Large intestine (tissue), 12 donors: ENCODE measurements at places on chromosomes 5 and 9. TPM values are rescaled to one million over a fixed set of nuclear protein-coding genes. Genes with fewer than 3 reads are reported as not detected.
A peak's percentile ranks its signal among the peaks of the same experiment; 100 is the strongest.

Gene ENC1
- 122 TPM for polyA plus RNA-seq

Gene TYRP1
- 0.37 TPM for polyA plus RNA-seq

Gene PCDHB2
- 1.7 TPM for polyA plus RNA-seq

Gene CARD6
- 3.4 TPM for polyA plus RNA-seq

Gene NUTM2F
- polyA plus RNA-seq, result not detected

Gene TTLL11
- 5.0 TPM for polyA plus RNA-seq

Gene IFNA8
- polyA plus RNA-seq, result not detected

Gene PROB1
- polyA plus RNA-seq, result 2.1 TPM

Gene SLC6A18
- 0.03 TPM for polyA plus RNA-seq

Gene SPATA31A3
- polyA plus RNA-seq, result not detected

GRCh38 chr5:17258431-17258830, 41.0 kb downstream of the BASP1 start:
- no peak for DNase-seq

DNA sequence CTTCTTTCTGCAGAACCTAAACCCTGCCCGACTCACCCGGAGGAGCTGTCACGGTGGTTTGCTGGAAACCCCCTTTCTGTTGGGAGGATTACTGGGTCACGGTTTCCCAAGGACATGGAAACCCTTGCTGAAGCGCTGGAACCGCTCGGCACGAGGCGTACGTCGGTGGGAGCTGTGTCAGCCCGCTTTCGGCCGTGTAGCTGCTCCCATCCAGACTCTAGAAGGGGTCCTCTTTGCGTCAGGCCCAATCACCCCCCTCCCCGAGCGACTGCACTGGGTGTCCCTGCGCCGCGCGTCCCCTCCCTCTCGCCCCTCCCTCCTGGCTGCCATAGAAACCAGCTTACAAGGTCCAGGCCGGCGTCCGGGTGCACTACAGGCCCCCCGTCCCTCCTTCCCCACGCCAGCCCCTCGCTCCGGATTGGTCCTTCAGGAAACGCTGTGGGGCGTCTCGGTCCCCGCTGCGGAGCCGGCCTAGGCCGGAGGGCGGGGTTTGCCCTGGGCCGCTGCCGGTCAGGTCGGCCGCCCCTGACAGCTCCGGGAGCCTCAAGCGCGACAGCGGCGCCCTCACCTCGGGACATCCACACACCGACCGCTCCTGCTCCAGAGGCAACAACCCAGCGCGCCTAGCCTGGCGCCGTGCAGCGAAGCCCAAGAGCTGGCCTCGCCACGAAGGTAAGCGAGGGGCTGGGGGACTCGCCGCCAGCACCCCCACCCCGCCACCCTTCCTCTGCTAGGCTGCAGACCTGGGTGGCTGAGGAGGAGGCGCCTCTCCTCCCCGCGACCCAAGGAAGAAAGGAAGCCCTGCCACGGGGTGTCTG, at the start of gene NIM1K:
TSS of gene NIM1K (plus strand) at position 486 of the 818 bp plus-strand sequence. CDS start 53,551 bp downstream, outside the sequence.
- DNase-seq, result peak; percentile 65

GRCh38 chr9:106862110-106862820, 701 bp upstream of the ZNF462 start:
- DNase-seq, result no peak

GRCh38 chr5:37197340-37198050, 51.7 kb downstream of the CPLANE1 start:
- no peak for DNase-seq

DNA sequence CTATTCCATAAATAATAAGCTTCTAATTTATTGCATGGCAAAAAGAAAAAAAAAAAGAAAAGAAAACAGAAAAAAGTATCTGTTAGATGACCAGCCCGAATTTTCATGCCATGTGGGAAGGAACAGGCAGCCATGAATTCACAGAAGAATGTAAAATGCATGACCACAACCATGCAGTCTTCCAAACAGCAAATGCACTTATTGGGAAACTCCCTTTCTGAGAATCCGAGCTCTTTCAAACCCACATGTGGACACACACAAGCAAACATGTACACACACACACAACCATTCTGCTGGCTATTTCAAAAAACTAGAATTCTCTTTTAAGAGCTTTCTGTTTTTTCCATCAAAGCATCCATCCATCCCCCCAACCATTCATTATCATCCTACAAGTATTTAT, 236.1 kb downstream of the DNAH5 start:
- DNase-seq, result no peak

DNA sequence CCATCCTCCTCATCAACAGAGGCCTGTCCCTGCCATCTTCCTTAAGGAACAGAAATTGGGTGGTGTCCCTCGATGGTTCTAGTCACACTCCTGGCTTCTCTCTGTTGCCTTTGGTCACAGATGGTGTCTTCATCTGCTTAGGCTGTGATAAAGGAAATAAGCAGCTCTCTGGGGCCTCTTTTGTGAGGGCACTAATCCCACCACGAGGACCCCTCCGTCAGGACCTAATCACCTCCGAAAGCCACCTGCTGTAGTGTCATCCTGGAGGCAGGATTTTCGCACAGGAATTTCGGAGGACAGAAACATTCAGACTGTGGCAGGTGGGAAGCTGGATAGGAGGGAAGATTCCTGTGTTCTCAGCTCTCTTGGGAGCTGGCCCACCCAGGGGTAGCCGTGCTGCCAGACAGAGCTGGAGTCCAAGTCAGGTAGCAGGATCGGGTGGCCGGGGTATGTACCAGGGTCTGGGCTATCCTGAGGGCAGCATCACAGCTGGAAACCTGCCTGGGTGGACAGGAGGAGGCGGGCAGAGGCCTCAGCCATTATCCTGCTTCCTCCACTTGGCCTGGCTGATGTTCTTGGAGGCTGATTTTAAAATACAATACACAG, 59.5 kb downstream of the ANKRD33B start:
- no peak for DNase-seq

DNA sequence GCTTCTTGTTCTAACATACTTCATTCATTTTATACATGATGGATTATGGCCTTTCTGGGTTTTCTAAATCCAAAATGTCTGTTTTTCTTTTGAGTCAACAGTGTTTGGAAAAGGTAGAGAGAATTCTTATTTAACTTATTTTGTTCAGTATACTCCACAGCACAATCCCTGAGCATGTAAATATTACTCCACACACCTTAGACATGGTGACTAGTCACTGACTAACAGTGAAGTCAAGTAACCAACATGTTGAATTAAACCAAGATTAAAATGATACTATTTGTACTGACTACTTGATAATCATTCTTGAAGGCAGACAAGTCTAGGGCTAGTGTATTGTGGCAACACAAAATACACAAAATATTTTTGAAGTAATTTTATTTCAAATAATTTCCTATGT, 55.0 kb downstream of the HAPLN1 start:
- DNase-seq, result no peak

DNA sequence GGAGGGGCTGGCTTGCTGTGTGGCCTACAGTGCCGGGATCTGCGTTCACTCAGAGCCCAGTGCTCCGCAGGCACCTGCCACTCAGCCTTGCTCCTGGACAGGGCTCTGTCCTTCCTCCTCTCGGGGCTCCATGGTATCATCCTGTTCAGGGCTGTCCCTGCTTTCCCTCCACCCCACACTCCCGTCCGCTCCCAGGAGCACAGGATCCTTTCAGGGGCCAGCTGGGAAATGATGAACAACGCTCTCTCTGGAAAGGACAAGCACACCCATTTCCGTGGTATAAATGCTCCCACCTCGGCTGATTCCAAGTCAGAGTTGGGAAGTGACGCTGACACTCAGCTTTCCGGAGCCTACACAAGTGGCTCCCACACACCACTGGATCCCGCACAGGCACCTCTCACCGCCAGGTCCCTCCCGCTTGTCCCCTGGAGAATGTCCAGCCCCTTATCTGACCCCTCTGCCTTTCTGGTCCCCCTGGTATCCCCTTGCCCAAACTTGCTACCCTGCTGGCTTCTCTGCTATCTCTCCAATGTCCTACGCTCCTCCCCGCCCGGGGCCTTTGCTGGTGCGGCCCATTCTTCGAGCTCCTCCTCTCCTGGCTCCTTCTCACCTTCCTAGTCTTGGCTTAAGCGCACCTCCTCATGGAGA, 21.3 kb downstream of the HMCN2 start:
- no peak for DNase-seq

DNA sequence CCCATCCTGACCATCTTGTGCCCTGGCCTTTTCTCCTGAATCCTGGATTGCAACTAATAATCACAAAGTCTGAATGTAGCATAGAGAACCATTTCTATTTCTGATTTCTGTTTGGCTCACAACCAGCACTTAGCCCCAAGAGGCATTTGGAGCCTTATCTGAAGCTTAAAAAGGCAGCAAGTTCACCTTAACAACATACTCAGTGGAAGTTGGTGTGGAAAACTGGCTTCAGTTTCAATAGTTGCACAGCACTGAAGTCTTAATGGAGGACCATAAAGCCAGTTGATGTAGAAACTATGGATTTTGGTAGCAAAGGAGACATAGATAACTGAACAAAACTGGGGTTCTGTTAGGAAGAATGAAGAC, 574.1 kb downstream of the PSAT1 start:
- no peak for DNase-seq

- DNase-seq, result no peak
Observed at GRCh38 chr5:88887342-88887741, 4.4 kb upstream of the MEF2C start.

DNA sequence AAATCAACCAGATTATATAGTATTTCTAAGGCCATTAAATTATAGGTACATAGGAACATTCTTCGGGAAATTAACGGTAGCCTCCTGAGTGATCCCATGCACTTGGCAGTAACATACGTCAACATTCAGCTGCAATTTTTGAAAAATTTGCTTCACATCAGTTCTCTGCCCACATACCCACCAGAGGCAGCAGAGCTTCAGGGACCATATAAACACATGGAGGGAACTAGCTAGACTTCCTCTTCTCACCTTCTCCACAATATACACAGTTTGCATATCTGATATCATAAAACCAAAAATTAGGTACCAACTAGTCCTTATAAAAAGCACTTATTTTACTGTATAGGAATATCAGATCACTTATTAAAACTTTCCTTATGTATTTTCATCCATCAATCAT, 4.8 kb downstream of the PSIP1 start:
- no peak for DNase-seq

GRCh38 chr5:96254980-96255691, 177.9 kb downstream of the PCSK1 start:
- no peak for DNase-seq

- DNase-seq, result no peak
Observed at GRCh38 chr5:174245516-174246075, 200.1 kb downstream of the NSG2 start.

DNA sequence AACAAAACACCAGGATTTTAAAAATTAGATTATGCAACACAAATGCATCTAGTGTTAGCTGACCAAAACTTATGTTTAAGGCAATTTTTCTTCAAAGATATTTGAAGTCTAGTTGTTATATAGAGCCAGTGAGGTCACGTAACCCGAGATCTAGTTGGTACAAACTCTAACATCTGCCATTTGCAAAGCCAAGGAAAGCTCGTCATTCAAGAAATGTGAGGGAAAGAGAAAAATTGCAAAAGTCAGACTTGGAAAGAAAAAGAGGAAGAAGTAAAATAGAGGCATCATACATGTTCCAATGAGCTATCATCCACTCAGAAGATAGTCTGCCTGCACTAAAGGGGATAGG, 293.4 kb upstream of the PUM3 start:
- DNase-seq, result no peak

- DNase-seq, result no peak
Observed at GRCh38 chr9:137621131-137621757, 2.4 kb downstream of the EHMT1 start.

- DNase-seq, result no peak
Observed at GRCh38 chr9:132293145-132293721, 61.6 kb downstream of the SETX start.

GRCh38 chr5:54927097-54927746, 58.2 kb downstream of the ESM1 start:
- no peak for DNase-seq

- no peak for DNase-seq
Observed at GRCh38 chr5:14286574-14287421, 143.7 kb downstream of the TRIO start.

DNA sequence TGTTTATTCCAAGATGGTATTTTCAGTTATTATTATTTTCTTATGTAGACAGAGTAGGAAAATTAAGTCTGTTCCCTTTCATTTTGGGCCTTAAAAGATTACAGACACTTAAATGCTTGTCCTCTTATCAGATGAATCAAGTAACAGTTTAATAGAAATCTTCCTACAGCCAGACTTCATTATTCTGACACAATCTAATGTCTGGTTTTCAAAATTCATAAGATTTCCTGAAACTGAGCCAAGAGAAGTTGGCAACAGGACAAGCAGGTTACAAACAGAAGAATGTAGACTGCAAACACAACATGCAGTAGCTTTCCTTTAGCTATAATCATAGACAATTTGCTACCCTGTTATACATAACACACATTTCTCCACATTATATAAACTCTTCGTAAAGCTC, 130.5 kb downstream of the FBXL17 start:
- DNase-seq, result no peak

- no peak for DNase-seq
Observed at GRCh38 chr5:171314728-171315385, 5.8 kb downstream of the TLX3 start.

DNA sequence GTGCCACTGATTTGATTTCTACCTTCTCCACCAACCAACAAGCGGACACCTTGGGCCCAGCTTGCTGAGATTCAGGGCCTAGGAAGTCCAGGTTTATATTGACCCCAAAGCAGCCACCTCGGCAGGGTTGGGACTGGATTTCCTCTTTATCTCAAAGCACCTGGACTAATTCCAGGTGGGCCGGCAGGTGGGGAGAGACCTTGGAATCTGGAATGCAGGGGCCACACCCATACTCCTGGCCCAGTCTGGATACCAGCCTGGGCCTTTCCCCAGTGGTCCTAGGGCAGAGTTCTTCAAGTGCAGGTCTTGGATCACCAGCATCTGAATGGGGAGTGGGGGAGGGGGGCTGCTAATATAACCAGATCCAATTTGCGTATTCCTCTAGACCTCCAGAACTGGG, 93.1 kb downstream of the PCDH1 start:
- peak; percentile 61 for DNase-seq

- no peak for DNase-seq
Observed at GRCh38 chr5:113122053-113122452, 145.5 kb downstream of the DCP2 start.

- peak; percentile 15 for DNase-seq
Observed at GRCh38 chr5:159021901-159022556, 77.7 kb downstream of the EBF1 start.

- DNase-seq, result no peak
Observed at GRCh38 chr9:69834056-69834455, 13.4 kb downstream of the CFAP95 start.

DNA sequence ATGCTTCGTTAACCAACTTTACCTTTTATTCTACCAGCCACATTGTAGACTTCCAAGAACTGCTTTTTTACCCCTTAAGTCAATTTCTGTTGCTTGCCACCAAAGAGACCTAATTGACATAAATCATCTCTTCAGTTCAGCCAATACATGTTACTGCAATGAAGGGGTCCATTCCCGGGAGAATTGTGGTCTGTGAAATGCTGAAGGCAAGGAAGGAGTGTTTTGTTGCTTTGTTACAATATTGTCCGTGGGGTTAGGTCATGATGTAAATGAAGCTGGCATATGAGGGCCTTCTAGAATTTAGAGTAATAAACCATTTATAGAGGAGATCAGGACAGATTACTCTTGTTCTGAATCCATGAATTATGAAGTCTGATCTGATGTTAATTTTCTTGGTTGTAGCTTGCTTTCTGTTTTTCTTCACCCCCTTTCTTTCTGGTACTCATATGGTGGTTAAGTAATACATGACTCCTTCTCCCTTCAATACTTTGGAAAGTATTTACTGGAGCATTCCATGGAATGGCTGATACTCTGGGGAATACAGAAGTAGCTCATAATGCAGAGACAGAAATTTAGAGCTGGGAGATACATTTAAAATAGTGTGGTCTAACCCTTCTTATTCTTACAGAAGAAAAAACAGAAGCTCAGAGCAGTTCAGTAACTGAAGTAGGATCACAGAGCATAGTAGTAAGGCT, 297.0 kb upstream of the CLINT1 start:
- DNase-seq, result no peak

- no peak for DNase-seq
Observed at GRCh38 chr9:116569111-116569510, 118.0 kb upstream of the TRIM32 start.
